Fibroblast of mammary gland (primary cell): ENCODE measurements at places on chromosomes 13 and 19.

DNA sequence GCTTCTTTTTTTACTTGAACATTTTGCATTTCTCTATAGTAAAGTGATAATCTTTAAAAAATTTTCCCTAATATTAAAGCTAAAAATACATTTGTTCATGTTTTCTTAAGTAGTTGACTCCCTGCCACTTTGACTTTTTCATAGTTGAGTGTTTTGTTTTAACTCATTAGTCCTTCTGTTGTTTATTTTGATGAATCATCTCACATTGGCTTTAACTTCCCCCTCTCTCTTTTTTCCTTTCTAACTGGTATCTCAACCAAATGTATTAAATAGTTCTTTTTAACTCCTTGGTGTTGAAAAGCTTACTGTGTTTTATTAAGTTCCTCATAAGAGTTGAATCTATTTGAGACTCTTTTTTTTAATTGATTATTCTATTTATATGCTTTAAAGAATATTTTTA lies 2.8 kb downstream of the TNFSF13B start:
- DNase-seq = peak; percentile 43

- DNase-seq = no peak
These were observed 27.7 kb upstream of the UBAC2 start for GRCh38 chr13:99172951-99173350.

- DNase-seq = peak; percentile 18
These were observed 285.0 kb upstream of the SLC10A2 start for GRCh38 chr13:103351035-103351828.

- no peak for DNase-seq
These were observed 7.0 kb downstream of the POU4F1 start for GRCh38 chr13:78596399-78596735.

DNA sequence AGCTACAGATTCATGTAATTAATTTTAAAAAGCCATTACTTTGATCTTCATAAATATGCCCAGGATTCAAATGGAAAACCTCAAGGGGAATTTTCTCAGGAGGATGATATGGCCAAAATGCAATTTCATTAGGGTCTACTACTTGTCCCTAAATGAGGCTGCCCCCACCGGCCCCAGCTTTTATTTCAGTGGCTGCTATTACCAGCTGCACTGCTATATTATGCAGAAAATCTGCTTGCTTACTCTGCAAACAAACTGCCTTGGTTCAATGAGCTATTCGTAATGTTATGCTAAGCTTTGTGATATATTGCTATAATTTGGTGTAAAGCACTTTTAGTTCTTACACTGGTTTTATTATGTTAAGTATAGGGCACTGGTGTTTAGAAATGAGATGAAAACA lies 137.3 kb upstream of the TMTC4 start:
- no peak for DNase-seq

DNA sequence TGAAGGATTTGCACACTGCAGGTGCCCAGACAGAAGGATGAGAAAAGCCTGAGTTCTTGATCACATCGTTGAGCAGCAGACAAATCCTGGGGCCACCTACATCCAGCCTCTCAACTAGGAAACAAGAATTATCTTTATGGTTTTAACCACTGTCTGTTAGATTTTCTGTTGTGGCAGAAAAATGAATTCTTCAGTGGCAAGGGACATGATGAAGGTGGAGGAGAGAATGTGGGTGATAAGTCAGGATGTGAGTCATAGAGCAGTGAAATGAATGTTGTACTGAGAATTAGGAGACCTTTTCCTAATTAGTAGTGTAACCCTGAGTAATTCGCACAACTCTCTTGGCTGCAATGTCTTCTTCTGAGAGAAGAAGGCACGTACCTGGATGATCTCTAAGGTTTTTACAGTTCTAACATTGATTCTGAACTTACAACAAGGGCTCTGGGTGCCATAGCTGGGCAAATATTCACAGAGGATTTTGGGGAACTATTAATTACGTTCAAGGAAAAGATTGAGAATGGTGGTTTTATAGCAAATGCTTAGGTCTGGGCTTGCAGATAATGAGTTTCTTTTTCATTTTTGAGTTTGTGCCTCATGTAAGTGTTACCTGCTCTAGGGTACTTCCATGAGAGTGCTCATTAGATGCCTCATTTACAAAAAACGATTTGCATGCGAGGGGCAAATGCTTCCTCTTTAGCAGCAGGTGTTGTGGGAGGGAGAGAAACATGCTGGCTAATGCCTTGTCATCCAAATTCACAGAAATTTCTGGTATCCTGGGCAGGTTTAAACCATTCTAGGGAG lies 111.0 kb upstream of the KL start:
- no peak for DNase-seq

DNA sequence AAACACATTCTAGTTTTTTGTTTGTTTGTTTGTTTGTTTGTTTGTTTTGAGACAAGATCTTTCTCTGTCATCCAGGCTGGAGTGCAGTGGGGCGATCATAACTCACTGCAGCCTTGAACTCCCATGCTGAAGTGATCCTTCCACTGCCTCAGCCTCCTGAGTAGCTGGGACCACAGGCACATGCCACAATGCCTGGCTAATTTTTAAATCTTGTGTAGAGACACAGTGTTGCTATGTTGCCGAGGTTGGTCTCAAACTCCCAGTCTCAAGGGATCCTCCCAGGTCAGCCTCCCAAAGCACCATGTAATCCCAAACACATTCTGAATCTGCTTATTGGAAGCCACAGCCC lies 15.8 kb downstream of the PLA2G4C start:
- DNase-seq = no peak

DNA sequence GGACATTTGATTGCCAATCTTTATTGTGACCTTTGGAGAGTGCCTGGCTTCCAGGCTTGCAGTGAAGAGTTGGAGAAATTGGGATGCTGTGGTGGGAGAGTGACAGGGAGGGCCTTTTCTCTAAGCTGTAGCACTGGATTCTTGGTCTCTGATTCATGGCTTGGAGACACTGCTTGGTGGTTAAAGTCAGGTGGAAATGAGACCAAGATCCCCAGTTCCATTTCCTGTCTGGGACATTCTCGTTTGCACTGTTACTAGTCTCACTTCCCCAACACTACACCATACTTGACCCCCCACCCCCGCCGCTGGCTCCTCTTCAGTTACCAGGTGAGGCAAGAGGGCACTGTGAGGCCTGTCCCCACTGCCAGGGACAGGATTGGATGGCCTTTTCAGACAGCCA lies 2.9 kb downstream of the SUPT5H start:
- peak; percentile 30 for DNase-seq

DNA sequence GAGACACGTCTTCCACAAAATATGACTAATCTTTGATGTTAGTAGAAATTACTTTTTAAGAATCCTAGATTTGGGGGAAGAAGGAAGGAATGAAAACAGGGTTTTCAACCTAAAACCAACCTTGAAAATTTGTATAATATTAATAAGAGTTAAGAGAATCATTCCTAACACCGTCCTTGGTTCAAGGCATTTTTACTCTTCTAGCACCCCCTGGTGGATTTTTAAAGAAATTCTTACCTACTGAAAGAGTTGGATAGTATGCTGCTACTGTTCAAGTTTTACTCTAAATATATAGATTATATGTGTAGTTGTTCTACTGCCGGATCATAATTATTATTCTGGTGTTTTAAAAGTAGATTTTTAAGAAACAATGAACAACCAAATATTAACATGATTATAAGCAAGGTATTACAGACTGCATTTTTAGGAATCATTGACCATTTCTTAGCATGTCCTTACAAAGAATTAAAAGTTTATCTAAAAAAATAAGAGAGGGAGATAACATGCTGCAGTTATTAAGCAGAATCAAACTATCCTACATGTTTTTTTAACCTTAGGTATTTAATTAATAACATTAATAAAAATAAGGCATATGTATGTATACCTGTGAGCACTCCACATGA lies 7.4 kb upstream of the SLITRK6 start:
- DNase-seq = peak; percentile 63

- DNase-seq = no peak
These were observed 2.3 kb upstream of the FFAR3 start for GRCh38 chr19:35355791-35356460.

DNA sequence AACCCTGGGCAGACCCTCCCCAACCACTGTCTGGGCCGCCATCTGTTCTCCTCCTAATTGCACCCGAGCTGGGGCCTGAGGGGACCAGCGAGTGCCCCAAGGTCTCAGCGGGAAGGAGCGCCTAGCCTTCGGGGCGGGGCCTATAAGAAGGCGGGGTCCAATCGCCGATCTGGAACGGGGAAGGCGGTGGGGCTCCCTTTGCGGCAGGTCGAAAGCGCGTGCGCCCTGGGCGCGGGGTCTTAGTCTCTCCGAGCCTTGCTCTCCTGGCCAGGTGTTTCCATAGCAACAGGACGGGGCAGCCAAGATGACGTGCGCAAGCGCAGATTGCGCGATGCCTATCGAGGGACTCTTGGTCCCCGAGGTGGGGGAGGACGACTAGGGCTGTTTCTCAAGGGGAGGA lies 2.8 kb downstream of the MAST1 start:
- DNase-seq = peak; percentile 27

- DNase-seq = no peak
These were observed 647.2 kb downstream of the LIG4 start for GRCh38 chr13:107568181-107568580.

DNA sequence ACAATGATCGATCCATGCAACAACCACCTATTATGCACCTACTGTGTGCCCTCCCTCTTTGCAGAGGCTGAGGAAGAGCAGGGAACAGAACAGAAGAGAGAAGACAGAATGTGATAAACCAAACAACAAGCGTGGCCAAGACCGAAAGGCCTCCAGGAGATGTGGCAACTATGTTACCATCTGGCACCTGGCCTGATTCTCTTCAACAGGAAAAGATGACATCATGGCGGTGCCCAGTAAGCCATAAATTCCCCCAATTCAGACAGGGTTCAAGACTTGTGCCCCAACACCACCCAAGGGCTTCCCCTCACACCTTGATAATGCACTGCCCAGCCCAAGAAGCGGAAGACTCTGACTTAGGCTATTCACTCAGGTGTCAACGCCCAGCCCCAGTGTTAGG lies 44.3 kb downstream of the SLC7A1 start:
- DNase-seq = no peak

DNA sequence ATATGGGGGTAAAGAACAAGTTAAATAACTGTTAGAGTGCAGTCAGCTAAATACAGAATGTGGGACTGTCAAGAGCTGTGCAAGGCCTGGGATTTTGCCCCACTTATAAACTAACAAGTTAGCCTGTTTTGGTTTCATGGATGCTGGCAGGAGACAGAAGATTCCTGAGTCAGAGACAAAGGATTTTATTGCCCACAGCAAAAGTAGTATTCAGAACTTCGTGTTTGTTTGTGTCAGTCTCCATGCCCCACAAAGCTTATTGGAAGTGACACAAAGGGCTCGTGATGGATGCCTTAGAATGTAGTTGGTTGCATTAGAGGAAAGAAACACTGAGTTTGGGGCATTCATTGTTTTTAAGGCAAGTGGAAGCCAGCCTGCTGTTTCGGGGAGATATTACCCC lies 22.2 kb upstream of the SPRYD7 start:
- DNase-seq = peak; percentile 3

DNA sequence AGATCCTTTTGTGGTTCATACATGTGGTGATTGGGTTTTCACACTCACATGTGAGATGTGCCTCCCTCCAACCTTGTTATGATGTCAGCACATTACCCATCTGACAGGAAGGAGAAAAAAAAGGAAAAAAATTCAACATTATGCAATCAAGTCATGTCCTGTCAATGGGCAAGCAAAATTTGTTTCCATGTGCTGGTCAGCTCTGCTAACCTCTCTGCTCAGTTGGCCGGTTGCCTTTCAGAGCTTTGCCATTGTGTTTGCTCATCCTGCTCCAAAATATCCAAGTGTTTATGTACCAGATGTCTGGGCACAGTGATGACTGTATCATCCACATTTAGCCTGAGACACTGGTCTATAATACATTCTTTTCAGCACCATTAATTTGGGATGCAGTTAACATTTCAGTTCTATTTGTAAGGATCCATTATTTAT lies 27.0 kb upstream of the METTL21C start:
- peak; percentile 95 for DNase-seq

DNA sequence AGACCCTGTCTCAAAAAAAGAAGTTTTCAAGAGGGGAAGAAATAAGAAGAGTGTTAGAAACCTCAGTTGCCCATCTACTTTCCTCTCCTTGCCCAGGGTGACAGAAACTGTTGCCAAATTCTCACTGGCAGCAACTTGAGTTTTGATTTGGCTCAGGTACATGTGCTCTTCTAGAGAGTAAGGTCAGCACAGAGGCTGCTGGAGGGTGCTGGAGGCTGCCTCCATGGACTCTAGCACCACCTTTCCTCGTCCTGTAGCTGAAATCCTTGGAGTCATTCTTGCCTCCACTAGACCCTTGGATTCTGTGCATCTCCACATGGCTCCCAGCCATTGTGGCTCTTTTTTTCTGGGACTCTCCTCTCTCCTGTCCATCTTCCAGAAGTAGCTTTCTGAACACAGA lies 149.1 kb downstream of the TM9SF2 start:
- no peak for DNase-seq

DNA sequence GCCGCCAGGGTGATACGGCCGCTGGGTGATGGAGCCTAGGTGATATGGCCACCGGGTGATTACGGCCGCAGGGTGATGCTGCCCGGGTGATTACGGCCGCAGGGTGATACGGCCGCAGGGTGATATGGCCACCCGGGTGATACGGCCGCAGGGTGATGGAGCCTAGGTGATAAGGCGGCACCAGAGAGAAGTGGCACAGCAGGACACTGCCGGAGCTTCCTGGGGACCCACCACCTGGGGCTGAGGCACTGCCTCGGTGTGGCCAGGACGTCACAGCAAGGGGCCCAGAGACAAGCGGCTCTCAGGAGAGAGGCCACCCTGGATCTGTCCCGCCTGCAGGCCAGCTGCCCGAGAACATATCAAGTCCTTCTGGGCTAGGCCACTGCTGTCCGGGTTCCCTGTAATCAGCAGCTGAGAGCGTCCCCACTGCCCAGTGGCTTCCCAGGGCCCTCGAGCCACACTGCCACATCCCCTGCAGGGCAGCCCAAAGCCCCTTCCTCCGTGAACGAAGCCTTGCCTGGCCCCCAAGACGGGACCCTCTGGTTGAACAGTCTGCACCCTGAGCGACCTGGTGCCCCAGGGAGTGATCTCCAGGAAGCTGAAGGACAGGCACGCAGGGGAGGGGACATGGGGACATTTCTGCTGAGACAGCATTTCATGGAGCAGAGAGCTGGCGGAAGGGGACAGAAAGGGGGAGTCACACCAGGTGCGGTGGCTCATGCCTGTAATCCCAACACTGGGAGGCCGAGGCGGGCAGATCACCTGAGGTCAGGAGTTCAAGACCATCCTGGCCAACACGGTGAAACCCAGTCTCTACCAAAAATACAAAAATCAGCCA lies 22.1 kb downstream of the ZNF787 start:
- no peak for DNase-seq

DNA sequence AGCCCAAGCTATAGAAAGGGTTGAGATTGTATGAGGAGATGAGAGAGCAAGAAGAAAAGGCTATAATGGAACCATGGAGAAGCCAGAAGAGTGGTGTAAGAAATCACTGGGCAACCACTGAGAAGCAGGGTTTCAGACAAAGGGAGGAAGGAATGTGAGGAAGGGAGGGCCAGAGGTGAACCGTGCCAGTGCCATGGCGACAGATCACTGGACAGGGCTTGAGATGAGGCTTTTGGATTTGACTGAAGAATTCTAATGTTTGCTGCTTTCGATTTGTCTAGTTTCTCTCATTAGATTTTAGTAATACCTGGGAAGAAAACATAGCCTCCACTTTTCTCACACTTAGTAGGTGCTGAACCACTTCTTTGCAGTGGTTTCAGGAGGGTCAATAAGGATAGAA lies 6.3 kb upstream of the GPR183 start:
- DNase-seq = no peak

GRCh38 chr19:16946951-16947940 lies 58.4 kb downstream of the F2RL3 start:
- no peak for DNase-seq

GRCh38 chr19:54425382-54425723 lies 10.1 kb downstream of the TTYH1 start:
- DNase-seq = no peak
